ENCODE measurements at places on chromosomes 12 and 14. TPM values are rescaled to one million over a fixed set of nuclear protein-coding genes. Genes with fewer than 3 reads are reported as not detected.

GRCh38 chr12:69161829-69162228, 77.5 kb upstream of the CPSF6 start:
- DNase-seq = no peak

The DEPDC4 gene
- polyA plus RNA-seq = 7.3 TPM

GRCh38 chr14:76168531-76168930, 16.8 kb downstream of the GPATCH2L start:
- DNase-seq = no peak

GRCh38 chr14:68792979-68793733, at the start of gene ZFP36L1:
ZFP36L1 (minus strand) TSS chr14:68793067; CDS start chr14:68792938, 129 bp downstream.
- peak; percentile 94 for DNase-seq

DNA sequence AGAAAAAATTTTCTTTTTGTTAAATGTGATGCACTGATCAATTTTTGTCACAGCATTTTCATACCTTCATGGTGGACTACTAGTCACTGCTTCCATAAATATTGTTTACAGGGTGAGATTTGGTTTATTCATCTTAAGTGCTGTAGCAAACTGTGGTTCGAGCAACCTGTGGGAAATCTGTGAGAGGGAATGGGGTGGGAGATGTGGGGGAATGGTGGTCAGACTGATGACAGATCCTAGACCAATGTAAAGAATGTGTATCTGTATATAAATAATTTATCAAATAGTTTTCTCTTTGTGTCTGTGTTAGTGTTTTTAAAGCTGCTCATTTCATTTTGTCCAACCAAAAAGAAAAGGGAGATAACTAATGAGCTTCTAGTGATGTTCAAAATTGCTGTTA, 26.7 kb downstream of the CSRP2 start:
- no peak for DNase-seq

DNA sequence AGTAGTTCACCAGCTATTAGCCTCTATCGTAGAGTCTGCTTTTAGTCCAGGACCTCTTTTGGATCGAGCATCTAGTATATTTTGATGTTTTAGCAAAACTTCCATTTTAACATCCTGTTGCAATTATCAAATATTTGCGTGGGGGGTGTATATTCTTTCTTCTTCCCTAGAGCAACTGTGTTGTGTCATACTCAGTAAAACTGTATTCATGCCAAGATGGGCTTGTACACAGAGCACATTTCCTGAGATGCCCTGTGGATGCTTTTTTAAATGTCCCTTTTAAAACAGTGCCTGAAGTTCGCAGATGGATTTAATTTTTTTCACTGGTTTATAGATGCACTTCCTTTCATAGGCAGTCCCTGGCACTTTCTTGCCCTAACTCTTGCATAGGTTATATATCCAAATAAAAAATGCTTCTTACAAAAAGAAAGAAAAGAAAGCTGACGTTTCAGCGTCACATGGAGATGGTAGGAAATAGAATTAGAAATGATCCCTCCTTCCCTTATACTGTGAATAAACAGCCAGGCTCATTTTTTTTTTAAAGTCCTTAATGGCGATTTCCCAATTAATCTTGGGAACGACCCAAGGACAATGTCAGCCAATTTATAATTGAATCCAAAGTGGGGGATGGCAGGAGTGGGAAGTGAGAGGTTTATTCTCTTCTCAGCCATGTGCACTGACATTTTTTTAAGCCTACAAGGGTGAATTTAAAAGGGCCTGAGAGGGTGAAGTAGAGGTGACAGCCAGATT, 247.0 kb downstream of the SLC41A2 start:
- no peak for DNase-seq

- no peak for DNase-seq
Observed at GRCh38 chr12:100672075-100672592, 98.7 kb downstream of the GAS2L3 start.

DNA sequence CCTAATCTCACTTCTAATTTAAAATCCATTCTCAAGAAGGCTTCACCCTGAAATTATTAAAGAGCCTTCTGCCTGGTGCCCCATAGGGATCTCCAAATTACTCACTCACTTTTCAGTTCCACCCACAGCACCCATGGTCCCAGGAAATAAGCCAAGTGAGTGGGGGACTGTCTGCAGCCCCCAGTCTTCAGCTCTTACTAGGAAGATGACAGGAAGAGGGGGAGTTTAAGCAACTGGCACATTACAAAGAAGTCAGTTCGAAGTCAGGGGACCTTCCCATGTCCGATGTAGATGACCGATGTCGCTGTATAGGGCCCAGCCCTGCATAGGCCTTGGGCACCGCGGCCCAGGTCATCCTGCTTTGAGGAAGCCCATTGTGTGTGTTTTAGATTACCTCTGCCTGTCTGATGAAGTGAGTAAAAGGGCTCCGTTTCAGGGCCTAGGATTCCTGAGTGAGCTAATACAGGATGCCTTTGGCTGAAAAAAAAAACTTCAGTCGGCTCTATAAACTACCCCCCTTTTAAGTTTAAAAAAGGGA, 1.9 kb downstream of the ACTN1 start:
- no peak for DNase-seq
